Foreskin fibroblast (primary cell): ENCODE measurements at places on chromosomes 7 and 10.

DNA sequence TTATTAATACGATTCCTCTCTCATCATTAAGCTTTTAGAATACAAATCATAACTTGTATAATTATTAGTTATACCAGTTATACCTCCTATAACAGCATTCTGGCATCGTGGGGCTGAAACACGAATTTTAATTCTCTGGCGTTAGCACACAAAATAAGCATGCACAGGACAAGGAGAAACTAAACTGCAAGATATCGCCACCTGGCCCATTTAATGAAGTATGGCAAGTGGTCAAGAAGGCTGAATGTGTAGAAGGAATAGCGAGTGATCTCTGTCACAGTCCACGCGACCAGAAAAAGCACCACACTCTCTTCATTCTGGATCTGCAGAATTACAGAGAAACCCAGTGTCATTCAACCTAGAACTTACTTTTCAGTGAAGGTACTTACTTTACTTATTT is 18.1 kb downstream of the HACD1 start:
- no peak for DNase-seq

GRCh38 chr10:102461187-102462054 is 10.1 kb upstream of the C10orf95 start:
- peak; percentile 68 for DNase-seq

DNA sequence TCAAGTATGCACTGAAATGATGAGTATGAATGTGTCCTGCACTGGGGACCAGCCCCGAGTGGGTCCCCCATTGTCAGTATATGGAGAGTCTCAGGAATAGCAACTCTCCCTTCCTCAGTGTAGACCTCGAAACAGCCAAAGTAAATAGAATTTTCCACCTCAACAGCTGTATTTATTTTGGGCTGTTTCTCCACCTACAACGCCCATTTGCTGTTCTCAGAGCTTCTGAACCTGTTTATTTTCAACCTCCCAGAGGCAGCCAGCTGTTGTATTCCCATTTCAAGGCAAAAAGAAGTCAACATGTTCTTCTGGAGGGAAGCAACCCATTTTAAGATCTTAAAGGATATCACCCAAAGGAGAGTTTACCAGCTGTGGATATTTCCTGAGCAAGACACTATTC is 59.6 kb upstream of the BICC1 start:
- no peak for DNase-seq

DNA sequence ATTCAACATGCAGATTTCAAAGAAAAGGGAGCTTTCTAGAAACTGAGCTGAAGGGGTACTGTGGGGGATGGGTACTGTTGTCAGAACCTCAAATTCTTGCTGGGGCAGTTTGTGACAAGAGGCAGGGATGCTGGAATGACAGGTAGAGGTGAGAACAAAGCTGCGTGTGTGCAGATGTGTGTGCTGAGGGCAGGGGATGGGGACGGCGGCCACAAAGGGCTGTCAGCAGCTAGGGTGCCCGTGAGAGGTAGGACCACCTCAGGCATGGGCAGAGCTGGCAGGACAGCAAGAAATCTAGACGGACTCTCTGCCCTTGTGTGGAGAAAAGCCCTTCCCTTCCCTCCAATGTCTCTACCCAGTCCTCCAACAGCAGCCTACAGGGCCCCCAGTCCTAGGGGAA is 14.4 kb upstream of the BAZ1B start:
- no peak for DNase-seq

- DNase-seq = no peak
Observed at GRCh38 chr7:45889367-45890067, 1.2 kb downstream of the IGFBP1 start.

DNA sequence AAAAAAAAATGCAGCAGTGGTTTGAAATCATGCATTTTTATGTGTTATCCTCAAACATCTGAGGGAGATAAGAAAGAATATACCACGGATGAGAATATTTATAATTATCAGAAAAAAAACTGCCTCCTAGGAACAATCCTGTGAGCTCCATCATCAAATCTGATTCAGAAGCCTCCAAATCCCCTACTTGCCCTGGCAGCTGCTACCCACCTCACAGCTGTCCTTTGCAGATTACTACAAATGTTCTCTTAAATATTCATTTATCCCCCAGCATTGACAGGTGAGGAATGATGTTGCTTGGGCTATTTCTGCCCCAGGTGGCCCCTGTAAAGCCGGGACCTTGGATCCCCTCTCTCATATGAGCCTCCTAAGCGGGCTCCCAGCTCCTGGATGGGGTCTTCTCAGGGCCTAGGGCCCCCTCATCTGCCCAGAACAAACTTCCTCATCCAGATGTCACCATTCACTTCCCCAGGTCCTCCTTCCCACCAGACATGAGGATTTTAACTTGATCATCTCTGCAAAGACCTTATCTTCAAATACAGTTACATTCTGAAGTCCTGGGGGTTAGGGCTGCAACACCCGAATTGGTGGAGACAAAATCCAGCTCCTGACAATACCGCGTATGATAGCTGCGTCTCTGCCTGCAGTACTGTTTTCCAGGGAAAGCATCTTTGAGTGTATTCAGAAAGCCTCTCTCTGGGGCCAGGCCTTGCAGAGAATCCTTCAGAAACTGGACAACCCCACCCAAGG is 81.9 kb upstream of the INSIG1 start:
- no peak for DNase-seq

DNA sequence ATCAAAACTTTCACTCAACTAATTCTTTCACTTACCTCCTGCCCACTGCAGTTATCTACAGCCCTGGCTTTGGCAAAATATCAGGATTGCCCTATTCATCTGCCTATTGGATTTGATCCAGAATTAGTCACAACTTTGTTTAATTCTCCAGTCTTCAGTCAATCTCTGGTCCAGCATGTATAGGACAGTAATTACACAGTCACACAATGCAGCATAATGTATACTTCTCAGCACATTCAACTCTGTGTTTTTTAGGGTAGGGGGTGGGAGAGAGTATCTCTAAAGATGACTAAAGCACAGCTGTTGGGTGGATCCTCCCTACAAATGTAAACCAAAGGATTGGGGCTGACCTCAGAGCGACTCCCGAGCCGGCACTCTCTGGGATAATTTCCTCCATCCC is 17.7 kb upstream of the NRP1 start:
- peak; percentile 57 for DNase-seq

- DNase-seq = no peak
Observed at GRCh38 chr7:87027900-87028299, 31.6 kb downstream of the ELAPOR2 start.

GRCh38 chr10:98370831-98371820 is 43.9 kb downstream of the PYROXD2 start:
- DNase-seq = no peak

GRCh38 chr7:41084381-41084780 is 618.5 kb downstream of the INHBA start:
- DNase-seq = no peak

- no peak for DNase-seq
Observed at GRCh38 chr10:48466611-48467240, 138.1 kb downstream of the ARHGAP22 start.

GRCh38 chr7:73893342-73894101 is 32.6 kb downstream of the TMEM270 start:
- DNase-seq = no peak

GRCh38 chr7:137474540-137475026 is 131.1 kb upstream of the PTN start:
- no peak for DNase-seq

- DNase-seq = no peak
Observed at GRCh38 chr7:30255064-30255769, 29.2 kb upstream of the ZNRF2 start.

- no peak for DNase-seq
Observed at GRCh38 chr10:69044546-69044945, 43.4 kb upstream of the SRGN start.
